ENCODE measurements at places on chromosomes 11 and 22.

DNA sequence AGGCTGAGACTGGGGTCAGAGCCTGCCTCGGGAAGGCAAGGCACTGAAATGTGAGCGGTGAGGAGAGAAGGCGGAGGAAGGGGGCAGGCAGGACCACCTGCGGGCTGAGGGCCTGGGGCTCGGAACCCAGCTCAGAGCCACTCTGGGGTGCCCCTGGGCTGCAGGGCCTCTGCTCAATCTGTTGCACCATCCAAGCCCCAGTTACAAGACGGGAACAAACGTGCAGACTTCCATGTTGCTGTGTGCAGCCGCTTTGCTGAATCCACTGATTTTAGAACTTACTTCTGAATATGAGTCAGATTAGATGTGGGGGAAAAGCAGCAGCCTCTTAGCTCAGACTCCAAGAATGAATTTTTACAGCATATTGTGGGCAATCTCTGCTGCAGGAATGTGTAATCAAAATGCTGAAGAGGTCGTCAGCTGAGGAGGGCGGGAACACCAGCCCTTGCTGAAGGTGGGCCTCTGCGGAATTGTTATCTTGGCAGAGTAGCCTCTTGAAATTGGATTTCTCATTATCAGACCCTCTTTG is 21.6 kb downstream of the PARVG start:
- DNase-seq, result peak; percentile 42

DNA sequence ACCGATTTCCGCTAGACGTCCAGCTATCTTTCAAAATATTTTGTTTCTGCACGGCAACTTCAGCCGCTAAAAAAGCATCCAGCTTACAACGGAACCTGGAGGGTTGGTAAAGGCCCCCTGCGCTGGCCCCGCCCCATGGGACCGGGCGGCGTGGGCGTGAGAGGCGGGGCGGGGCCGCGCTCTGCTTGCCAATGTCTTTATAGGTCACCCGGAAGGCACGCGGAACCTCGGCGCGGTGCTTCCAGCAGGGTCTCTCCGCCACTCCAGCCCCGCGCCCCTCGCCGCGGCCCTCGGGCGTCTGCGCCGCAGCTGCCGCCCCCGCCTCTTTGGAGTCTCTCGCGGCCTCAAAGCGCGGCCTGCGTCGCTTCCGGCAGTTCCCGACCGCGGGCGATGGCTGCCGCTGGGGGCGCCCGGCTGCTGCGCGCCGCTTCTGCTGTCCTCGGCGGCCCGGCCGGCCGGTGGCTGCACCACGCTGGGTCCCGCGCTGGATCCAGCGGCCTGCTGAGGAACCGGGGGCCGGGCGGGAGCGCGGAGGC is at the start of gene FDX1:
Gene FDX1 (plus strand): TSS at position 218 of the 536 bp plus-strand sequence. CDS start 173 bp downstream, at position 391.
- DNase-seq, result peak; percentile 87

- DNase-seq, result peak; percentile 50
Observed at GRCh38 chr22:46145361-46145851, 4.9 kb upstream of the PPARA start.

- DNase-seq, result peak; percentile 87
Observed at GRCh38 chr11:75468534-75469340, 35.7 kb upstream of the KLHL35 start.

- DNase-seq, result no peak
Observed at GRCh38 chr11:61503135-61503770, 5.3 kb upstream of the LRRC10B start.

DNA sequence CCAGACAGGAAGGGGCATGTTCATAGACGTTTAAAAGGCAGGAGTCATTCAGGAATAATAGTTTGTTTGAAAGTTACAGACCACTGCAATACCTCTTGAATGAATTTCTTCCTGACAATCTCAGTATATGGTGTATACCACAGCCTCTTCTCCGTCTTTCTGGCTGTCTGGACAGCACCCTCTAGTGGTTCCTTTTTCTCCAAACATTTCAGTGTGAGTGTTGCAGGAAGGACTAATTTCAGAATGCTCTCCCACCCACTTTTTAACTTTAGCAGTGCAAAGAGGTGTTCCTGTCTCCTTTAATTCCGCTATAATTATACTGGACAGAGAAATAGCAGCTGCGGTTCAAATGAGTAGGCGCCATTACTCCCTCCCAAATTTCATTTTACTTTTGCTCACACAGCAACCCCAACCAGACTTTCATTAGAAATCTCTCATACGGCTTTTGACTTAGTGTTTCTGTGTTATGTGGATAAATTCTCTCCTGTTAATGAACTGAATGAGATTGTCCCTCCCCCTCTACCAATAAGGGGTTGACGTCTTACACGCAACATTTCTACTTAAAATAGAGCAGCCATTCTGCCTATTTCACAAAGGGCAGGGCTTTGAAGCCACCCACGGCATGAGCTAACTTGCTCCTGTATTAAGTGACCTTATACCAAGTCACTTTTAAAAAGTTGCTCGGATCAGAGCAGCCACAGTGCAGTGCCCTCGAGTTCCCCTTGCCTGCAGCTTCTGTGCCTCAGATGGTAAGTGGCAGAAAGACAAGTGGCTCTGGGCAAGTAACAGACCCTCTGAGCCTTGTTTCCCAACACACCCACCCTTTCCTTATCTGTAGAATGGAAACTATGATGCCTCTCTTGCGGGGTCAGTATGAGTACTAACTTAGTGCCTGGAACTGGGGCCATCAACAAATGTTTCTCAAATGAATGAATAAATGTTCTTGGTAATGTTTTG is 368.6 kb downstream of the OPCML start:
- DNase-seq, result no peak

- peak; percentile 92 for DNase-seq
Observed at GRCh38 chr11:63537293-63538101, 889 bp downstream of the PLAAT4 start.

DNA sequence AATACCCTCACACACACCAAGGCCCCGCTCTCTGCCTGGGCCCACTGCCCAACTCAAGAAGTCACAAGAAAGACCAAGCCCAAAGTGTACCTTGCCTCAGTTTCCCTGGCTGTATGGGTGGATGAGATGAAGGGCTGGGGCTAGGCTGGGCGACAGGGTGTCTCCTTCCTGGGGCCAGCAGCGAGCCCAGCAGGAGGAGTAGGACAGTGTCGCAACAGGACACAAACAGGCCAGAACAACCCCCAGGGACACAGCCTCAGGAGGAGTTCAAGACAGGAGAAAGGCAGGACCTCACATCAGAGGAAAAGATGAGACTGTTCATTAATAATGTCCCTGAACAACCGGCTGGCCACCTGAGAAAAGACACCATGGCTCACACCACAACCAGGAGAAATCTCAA is 13.3 kb downstream of the CSNK1E start:
- no peak for DNase-seq

GRCh38 chr22:33853200-33854097 is 66.8 kb downstream of the LARGE1 start:
- peak; percentile 80 for DNase-seq

GRCh38 chr11:69818231-69818602 is 999 bp downstream of the FGF3 start:
- DNase-seq, result no peak

GRCh38 chr11:106397787-106398501 is 320.5 kb downstream of the AASDHPPT start:
- no peak for DNase-seq

DNA sequence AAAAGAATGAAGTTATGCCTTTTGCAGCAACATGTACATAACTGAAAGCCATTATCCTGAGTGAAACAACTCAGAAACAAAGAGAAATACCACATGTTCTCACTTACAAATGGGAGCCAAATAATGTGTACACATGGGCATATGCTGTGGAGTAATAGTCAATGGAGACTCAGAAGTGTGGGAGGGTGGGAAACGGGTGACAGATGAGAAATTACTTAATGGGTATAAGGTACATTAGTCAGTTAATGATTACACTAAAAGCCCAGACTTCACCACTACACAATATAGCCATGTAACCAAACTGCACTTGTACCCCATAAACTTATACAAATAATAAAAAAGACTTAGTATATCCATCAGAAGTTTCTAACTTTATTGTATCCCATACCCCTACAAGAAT is 674.1 kb upstream of the ARHGAP42 start:
- no peak for DNase-seq

DNA sequence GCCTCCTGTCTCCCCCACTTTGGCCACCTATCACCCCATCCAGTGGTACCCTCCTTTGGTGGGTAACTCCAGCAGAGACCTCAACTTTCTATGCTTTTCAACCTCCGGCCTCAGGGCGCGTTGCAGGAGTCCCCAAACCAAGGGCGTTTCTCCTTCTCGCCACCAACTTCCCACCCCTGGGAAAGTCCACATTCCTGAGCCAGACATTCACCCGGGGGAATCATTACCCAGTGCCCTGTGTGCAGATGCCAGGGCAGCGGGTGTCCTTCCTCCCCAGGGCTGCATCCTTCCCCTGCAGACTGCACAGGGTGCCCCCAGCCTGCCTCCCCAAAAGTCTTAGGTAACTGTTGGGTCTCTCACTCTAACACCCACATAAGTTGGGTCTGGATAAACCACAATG is 26.4 kb downstream of the MYEOV start:
- DNase-seq, result peak; percentile 36

- DNase-seq, result no peak
Observed at GRCh38 chr11:107151158-107151557, 132.9 kb upstream of the GUCY1A2 start.

GRCh38 chr11:8093931-8094575 is 13.0 kb downstream of the TUB start:
- DNase-seq, result peak; percentile 46

DNA sequence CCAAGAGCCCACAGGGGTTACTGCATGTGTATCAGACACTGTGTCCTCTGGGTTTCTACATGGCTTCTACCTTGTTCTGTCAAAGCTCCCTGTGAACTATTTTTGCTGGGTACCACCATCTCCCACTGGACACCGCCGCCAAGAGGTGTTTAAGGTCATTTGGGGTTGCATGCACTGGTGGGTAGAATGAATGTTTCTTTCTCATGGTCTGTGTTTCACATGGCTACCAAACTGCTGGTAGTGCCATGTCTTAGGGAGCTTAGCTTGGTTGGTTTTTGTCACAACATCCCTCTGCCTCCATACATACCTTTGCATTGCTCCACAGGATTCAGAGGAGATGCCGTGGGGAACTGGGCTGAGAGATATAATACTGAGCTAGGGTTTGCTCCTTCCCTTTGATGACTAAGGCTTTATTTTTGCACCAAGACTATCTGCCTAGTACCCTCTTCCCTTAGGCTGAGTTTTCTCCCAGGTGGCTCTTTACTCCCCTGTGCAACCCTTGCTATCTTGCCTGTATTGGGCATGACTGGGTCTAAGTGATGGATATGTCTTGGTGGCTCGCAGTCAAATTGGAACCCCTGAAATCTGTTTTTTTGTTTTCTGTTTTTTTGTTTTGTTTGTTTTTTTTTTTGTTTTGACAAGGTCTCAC is 73.2 kb downstream of the BDNF start:
- DNase-seq, result no peak

GRCh38 chr11:120800206-120800605 is 223.7 kb upstream of the TBCEL start:
- DNase-seq, result no peak

GRCh38 chr11:1831338-1832210 is 3.2 kb upstream of the SYT8 start:
- no peak for DNase-seq

- DNase-seq, result no peak
Observed at GRCh38 chr11:131745405-131745804, 375.0 kb downstream of the NTM start.

DNA sequence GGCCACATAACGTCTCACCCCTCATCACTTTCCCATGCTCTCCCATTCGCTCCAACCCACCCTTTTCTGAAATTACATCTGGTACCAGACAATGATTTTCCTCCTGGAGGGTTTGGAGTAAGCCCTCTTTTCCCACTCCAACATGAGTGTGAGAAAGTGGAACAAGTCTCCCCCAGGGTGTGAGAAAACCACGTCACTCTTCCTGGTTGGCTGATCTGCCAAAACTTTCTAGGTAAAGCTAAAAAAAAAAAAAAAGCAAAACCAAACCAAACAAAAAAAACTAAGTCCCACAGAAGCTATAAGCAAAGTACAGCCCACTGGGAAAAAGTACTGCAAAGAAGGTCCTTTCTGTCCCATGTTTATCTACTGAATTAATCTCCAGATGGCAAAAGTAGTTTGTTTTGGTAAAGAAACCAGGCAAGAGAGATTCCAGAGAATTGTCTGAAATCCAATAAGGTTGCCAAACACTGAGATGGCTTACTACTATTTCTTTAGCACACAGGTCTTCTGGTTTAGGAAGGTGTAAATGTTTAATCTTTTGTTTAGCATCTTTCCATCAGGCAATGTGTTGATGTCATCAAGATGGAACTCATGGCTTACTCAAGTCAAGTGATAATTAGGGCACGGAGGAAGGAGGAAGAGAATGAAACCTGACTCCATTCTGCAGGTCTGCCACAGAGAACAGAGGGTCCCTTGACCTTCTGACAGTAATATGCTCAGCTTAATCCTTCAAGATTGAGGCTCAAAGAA is 395.6 kb downstream of the LARGE1 start:
- no peak for DNase-seq

DNA sequence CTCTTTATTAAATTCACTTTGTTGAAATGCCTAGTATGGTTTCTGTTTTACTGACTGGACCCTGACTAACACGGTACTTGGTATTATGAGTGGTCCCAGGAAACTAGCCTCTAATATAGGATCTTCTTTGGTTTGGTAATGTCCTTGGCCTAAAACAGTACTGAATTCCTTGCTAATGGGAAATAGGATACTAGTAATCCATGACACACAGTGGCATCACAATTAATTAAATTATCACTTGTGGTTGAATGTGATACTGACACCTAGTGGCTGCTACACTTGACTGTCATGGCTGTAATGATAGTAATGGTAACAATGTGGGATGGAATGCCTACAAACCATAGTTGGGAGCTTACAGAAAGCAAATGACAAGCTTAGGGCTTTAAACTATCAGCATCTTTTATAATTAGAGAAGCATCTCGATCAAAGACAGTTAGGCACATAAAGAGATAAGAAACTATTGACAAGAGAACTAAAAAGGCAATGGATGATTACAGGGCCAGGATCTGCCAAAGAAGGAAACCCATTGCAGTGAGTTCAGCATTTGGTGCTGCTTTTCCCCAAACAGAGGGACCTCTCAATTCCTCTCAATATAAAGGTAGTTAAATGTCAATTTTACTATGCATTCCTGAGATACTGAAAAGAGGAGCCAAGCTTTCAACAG is 8.6 kb downstream of the DNHD1 start:
- DNase-seq, result no peak

GRCh38 chr11:10857459-10857708 is 469 bp downstream of the ZBED5 start:
- DNase-seq, result peak; percentile 77

GRCh38 chr11:48044577-48044976 is 64.2 kb downstream of the PTPRJ start:
- no peak for DNase-seq

GRCh38 chr11:65992056-65992455 is 9.9 kb downstream of the EIF1AD start:
- DNase-seq, result no peak

Measured in sigmoid colon (tissue), 7 donors.